ENCODE measurements at places on chromosomes 13 and 19. TPM values are rescaled to one million over a fixed set of nuclear protein-coding genes. Genes with fewer than 3 reads are reported as not detected.
A peak's percentile ranks its signal among the peaks of the same experiment; 100 is the strongest.

- peak; percentile 77 for DNase-seq
Measured at GRCh38 chr19:45059258-45059965, 16.9 kb downstream of the ZNF296 start.

DNA sequence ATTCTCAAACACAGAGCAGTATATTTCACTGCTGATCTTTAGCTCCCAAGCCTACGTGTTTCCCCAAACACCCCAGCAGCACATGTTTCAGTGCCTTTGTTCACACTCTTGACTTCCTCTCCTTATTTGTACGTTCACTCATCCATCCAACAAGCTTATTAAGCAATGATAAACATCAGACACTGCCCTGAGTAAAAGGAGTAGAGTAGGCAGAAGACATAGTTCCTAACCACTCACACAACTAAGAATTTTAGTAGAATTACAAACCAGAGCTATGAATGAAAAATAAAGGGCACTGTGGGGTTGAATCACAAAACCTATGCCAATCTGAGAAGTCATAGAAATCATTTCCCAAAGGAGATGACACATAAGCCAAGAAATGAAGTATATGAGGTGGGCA is 213.5 kb downstream of the DIAPH3 start:
- no peak for DNase-seq

GRCh38 chr13:96377835-96378234 is 287.9 kb downstream of the HS6ST3 start:
- DNase-seq: no peak

DNA sequence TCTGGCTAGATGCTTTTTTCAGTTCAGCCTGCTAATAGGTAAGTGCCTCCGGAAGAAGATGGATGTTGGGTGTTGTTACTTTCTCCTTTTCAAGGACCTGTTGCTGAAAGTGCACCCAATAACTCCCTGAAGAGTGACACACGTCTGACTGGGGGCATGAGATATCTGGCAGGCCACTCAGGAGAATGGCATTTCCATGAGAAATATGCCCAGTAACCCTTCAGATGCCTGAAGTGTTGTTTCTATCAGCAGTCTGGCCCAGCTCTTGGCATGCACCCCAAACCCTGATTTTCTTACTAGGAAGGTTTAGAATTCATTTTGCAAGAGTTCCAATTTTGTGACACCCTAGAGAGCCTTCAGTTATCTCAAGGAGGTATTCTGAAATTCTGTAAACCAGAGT is 71.5 kb downstream of the ARHGAP35 start:
- DNase-seq: peak; percentile 51

DNA sequence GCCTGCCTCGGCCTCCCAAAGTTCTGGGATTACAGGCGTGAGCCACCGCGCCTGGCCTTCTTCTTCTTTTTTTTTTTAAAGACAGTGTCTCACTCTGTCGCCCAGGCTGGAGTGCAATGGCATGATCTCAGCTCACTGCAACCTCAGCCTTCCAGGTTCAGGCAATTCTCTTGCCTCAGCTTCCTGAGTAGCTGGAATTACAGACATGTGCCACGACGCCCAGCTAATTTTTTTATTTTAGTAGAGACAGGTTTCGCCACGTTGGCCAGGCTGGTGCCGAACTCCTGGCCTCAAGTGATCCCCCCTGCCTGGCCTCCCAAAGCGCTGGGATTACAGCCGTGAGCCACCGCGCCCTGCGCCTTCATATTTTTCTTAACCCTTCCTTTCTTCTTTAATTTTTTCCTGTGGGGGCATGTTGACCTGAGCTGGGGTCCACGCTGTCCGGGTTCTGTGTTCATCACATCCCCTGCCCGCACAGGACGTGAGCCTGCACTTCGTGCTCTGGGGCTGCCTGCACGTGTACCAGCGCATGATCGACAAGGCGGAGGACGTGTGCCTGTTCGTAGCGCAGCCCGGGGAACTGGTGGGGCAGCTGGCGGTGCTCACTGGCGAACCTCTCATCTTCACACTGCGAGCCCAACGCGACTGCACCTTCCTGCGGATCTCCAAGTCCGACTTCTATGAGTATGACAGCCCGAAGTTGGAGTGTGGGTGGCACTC is 14.1 kb downstream of the PNPLA6 start:
- DNase-seq: no peak

Gene CDC42EP5
- 7.9 TPM for total RNA-seq
